ENCODE measurements at places on chromosomes 6 and 20. TPM values are rescaled to one million over a fixed set of nuclear protein-coding genes. Genes with fewer than 3 reads are reported as not detected.

- no peak for DNase-seq
Observed at GRCh38 chr6:103177791-103178190, 1681.9 kb downstream of the HACE1 start.

DNA sequence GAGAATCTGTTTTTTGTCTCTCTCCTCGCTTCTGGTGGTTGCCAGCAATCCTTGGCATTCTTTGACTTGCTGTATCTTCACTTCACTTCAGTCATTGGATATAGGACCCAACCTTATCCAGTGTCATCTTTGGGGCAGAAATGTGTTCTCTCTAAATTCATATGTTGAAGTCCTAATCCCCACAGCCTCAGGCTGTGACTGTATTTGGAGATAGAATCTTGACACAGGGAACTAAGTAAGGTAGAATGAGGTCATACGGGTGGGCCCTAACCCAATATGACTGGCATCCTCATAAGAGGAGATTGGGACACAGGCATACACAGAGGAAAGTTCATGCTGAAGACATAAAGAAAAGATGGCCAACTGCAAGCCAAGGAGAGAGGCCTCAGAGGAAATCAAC is 51.9 kb upstream of the TPD52L1 start:
- DNase-seq, result no peak

DNA sequence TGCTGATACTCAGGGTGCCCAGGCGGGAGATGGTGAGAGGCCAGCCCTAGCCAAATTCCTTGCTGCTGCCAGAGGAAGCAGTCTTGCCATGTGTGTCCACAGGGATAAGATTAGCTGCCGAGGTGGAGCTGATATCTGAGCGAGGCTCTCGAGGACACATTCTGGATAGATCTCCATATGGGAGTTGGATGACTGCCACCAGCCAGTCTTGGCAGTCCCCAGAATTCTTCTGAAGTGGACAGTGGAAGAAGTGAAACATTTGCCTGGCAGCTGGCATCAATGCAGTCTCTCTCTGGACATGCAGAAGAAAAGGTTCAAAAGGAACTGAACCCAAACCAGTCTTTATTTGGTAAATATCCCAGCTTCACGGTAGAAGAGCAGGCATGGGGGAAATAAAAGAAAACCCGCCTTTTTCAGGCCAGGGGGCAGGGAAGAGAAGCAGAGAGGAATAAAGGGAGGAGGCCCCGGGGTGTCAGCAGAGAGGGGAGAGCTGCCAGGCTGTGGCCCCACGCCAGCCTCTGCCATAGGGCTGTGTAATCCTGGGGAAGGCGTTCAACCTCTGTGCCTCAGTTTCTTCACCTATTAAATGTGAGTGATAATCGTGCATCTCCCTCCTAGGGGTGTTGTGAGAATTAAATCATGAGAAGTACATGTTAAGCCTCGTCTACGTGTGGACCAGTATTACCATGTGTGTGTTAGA is 3.7 kb upstream of the FUCA2 start:
- DNase-seq, result no peak

Gene PARD6B
- total RNA-seq, result 5.6 TPM

Gene PSORS1C1
- 38.8 TPM for total RNA-seq

Gene OOEP
- total RNA-seq, result 0.17 TPM

DNA sequence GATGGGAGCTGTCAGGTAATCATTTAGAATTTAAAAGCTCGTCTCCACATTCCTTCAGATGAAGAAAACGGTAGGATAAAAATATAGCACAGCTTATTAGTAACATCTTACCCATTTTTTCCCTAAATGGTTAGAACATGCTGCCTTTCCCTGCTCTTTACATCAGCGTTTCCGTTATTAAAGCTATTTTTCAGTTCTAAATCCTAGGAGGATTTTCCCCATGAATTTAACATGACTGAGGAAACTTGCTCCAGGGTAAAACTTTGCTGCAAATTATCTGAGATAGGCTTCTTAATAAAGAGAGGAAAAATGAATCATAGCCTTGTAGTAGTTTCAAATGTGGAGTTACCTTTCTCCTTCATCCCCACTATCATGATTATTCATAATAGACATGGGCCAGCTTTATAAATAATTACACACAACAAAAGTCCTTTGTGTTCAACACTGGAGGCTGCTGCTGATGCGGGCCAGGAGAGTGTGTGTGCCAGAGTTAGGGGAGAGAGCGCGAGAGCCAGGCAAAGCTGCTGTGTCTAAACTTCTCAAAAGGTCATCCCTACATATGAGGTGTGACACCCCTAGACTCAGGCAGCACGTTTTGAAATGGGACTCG is 24.4 kb downstream of the MYLIP start:
- no peak for DNase-seq

Gene RALY
- 50.7 TPM for total RNA-seq

DNA sequence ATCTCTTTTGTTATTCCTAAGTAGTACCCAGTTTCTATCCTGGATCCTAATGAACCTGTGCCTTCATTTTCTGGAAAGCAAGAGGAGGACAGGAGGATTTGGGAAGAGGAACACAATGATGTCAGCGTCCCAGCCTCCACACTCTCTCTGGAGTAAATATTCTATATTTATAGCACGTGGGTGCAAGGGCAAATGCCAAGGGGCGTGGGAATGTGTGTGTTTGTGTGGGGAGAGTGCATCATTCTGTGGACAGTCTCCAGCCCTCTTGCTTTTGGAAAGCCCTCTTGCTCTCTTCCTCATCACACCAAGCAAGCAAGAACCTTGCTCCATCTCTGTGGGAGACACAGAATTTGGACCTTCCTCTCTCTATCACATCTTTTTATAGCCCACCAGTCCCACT is 103.2 kb upstream of the EMILIN3 start:
- no peak for DNase-seq

DNA sequence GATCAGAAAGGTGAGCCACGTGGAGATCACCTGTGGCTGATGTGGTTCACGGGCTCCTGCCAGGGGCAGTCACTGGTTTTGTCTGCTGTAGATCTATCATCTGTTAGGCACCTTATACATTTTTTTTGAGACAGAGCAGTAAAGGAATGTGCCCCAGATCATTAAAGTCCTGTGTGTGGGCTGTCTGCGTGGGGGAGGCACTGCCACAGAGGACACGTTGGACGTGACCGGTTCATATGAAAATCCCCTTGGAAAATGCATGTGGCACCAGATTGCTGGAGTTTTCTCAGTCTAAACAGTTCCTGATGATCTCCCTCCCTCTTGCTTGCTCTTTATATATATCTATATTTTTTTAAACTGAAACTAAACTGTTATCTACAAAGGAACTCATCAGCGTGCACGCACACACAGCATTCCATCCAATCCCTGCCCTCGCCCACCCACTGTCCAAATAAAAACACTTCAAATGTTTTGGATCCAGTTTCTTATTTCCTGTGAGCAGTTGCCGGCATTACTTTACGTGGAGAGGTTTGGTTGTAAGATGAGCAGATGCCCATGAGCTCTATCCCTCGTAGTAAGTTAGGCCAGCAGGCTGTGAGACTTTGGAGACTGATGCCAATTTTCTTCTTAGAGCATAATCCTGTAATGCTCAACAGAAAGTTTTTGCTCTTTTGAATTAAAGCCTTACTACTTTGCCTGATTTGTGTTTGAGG is 161.6 kb upstream of the EXOC2 start:
- no peak for DNase-seq

Gene CALHM6
- total RNA-seq, result 0.66 TPM

GRCh38 chr6:21102201-21102600 is 491.4 kb upstream of the SOX4 start:
- DNase-seq, result no peak

Gene ENPP1
- 0.08 TPM for total RNA-seq

GRCh38 chr20:61937146-61937962 is 128.3 kb downstream of the TAF4 start:
- DNase-seq, result no peak

Gene LTB
- 0.17 TPM for total RNA-seq

DNA sequence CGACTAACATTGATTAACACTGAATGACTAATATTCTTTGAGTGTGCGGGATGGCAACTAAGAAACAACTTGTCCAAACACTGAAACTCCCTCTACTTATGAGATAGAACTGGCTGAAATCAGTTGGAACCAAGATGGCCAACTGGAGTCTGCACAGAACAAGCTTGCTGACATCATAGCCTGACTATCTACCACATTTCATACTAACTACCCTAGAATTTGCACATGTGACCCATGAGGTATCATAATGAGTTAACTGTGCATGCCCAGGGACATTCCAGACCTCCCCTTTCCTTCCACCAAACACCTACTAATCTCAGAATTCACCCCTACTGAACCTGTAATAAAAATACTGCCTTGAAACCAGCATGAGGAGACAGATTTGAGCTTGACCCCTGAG is 43.2 kb downstream of the PHIP start:
- peak; percentile 51 for DNase-seq

DNA sequence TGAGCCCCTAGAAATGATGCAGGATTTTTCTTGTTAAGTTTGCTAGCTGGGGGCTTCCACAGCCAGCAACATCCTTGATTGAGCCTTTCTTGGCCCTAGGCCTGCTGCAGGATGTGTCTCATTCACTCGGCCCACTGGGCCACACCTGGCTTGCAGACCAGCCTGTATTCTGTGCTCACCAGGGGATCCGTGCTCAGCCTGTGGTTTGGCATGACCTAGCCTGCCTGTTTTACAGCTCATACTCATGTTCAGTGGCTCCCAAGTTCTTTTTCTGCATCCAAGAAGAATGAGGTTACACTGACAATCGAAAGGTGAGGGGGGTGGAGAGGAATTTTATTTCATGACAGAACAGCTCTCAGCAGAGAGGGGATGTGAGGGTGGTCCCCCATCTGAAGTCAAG is 263.4 kb downstream of the RIMS1 start:
- DNase-seq, result peak; percentile 88

GRCh38 chr6:158047127-158047518 is 65.5 kb downstream of the SYNJ2 start:
- no peak for DNase-seq

DNA sequence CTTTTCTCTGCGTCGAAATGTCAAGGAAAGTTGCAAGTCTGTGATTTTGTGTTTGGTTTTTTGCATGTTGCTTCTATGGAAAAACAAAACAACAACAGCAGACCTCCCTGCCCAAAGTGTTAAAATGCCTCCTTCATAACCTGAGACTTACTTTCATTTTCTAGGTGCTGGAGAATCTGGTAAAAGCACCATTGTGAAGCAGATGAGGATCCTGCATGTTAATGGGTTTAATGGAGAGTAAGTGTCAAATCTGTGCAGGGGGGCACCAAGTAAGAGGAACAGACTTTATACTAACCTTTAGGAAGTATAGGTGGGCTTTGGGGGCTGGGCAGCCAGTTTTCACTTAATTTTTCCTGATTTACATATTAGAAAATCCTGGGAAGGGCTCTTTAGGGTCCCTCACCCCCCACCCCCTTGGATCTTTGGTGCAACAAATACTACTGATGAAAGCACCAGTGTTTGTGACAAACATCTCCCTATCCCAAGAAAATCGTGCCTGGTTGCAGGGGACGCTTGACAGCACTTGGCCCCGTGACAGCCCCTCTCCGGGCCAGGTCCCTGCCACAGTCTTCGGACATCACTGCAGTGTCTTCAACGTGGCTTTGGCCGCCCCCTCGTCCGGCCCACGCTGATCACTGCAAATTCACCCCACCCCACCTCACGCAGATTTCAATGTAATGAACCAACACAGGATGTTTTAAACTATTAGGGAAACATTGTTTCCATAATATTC is 43.1 kb downstream of the GNAS start:
- no peak for DNase-seq

Gene SYNDIG1
- 17.5 TPM for total RNA-seq

Gene CHRNA4
- total RNA-seq, result not detected

DNA sequence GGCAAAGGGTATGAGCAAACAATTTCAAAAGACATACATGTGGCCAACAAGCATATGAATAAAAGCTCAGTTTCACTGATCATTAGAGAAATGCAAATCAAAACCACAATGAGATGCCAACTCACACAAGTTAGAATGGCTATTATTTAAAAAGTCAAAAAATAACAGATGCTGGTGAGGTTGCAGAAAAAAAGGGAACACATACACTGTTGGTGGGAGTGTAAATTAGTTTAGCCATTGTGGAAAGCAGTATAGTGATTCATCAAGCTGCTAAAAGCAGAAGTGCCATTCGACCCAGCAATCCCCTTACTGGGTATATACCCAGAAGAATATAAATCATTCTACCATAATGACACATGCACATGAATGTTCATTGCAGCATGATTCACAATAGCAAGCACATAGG is 6.7 kb upstream of the KHDC1L start:
- DNase-seq, result no peak

DNA sequence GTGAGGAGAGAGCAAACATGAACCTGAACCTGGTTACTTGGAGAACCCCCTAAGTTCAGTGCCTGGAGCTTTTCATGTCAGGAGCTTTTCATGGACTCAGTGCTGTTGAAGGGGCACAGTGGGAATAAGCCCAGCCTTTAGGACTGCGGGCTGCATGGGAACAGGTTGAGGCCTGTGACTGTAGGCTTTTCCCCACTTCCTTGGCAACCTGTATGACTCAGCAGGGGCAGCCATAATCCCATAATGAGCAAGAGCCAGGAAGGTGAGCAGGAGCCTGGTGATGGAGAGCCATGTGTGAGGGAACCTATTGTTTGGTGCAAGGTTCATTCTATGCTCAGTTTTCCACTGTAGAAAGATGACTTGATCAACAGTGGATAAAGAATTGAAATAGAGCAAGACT is 23.4 kb downstream of the MEP1A start:
- peak; percentile 93 for DNase-seq

Gene GPR63
- total RNA-seq, result 1.2 TPM

Gene TSBP1
- total RNA-seq, result not detected

DNA sequence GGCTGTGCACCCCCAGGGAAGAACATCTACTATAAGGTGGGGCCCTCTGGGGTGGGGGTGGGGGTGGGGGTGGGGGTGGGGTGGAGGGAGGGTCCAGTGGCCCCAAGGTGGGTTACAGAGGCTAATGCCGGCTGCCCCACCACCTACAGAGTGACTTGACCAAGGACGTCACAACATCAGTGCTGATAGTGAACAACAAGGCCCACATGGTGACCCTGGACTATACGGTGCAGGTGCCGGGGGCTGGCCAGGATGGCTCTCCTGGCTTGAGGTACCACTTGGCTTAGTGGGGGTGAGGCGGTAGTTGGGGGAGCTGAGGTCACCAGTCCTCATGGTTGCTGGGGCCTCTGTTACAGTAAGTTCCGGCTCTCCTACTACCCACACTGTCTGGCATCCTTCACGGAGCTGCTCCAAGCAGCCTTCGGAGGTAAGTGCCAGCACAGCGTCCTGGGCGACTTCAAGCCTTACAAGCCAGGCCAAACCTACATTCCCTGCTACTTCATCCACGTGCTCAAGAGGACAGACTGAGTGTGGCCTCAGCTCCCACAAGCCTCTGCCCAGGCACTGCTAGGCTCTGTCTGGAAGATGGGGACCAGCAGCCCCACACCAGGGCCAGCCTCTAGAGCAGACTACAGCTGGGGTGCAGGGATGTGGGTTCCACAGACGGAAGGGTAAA is 2.8 kb downstream of the GNMT start:
- DNase-seq, result no peak

- no peak for DNase-seq
Observed at GRCh38 chr20:33810259-33810658, 889 bp upstream of the CHMP4B start.

Gene CDH26
- 0.66 TPM for total RNA-seq

Gene RSPH4A
- total RNA-seq, result not detected

GRCh38 chr6:67184405-67184804 is 1450.7 kb upstream of the ADGRB3 start:
- no peak for DNase-seq

Gene HLA-DQA1
- not detected for total RNA-seq

GRCh38 chr6:45880159-45880558 is 135.5 kb downstream of the CLIC5 start:
- DNase-seq, result no peak

Gene SLC26A8
- not detected for total RNA-seq

Data from mammary epithelial cell (primary cell).